HFFc6 (cell line): ENCODE measurements at places on chromosomes 6 and 20.

GRCh38 chr6:32267035-32267434 is 43.2 kb upstream of the NOTCH4 start:
- DNase-seq = no peak

DNA sequence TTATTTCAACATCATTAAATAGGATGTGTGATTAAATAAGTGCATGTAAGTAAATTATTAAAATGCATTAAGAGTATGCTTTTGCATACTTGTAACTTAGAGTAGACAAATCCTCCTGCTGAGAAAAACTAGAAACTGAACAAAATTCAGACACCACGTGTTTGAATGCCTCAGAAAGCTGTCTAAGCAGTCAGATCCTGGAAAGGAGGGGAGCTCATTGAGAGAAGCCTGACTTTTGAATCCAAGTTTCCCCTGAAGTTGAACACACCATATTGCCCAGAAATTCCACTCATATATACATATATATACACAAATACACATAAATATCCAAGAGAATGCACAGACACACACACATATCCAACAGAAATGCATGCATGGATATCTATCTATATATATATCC is 190.0 kb upstream of the BMP2 start:
- no peak for DNase-seq

DNA sequence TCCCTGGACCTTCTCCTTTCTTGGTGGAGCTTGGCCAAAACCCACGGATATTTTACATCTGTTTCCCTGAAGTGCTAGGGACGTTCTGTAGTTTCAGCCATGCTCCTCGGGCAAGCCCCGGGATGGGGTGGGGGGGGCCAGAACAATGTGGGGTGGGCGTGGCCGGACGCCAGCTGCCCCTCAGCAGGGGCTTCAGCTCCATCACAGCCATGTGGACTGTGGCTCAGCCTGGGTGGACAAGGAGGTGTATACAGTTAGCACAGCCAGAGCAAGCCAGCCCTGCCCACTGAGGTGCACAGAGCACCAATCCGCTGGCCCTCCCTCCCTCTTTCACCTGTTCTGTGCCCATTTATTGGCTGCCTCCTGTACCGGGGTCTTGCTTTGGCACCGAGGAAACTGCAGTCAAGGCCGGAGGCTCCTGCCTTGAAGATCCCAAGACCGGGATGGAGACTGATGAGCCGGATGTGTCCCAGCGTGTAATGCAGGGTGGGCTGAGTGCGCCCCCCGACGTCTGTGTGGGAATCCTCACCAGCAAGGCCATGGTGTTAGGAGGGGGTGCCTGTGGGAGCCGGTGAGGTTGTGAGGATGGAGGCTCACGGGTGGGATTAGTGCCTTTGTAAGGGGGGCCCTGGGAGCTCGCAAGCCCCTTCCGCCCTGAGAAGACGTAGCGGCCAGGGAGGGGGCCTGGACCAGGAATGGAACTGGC is 28.0 kb downstream of the FRMD1 start:
- no peak for DNase-seq

DNA sequence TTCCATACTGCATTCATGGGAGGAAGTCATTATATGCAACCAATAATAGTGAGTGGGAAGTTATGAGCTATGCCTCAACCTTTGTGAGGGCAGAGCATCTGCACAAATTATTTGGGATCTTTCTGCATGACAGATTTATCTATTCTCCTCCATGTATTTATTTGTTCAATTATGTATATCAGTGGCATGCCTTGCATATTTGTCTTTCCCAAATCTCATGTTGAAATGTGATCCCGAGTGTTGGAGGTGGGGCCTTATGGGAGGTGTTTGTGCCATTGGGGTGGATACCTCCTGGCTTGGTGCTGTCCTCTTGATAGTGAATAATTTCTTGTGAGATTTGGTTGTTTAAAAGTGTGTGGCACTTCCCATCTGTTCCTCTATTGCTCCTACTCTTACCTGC is 1246.0 kb upstream of the CITED2 start:
- no peak for DNase-seq

DNA sequence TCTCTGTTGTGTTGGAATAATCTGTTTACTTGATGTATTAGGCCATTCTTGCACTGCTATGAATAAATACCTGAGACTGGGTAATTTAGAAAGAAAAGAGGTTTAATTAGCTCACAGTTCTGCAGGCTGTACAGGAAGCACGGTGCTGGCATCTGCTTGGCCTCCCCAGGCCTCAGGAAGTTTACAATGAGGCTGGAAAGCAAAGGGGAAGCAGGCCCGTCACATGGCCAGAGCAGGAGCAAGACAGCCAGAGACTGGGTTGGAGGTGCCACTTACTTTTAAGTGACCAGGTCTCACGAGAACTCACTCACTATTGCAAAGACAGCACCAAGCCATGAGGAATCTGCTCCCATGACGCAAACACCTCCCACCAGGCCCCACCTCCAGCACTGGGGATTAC is 50.6 kb upstream of the FUCA2 start:
- DNase-seq = no peak

DNA sequence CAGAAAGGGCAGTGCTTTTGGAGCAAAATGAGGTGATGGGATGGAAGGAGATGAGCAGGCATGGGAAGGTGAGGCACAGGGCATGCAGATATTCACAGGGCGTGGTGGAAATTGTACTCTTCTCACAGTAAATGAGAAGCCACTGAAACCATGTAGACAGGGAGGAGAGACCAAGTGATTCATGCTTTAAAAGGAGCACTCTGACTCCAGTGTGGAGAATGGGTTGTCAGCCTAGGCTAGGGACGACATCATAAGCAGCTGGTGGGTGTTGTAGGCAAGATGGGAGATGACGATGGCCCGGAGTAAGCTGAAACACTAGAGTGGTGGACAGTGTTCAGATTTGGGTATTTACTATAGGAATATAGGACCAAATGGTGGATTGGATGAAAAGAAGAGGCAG is 18.4 kb downstream of the PDE7B start:
- no peak for DNase-seq

- DNase-seq = peak; percentile 86
Observed at GRCh38 chr6:82955841-82956240, 109.8 kb downstream of the UBE3D start.

DNA sequence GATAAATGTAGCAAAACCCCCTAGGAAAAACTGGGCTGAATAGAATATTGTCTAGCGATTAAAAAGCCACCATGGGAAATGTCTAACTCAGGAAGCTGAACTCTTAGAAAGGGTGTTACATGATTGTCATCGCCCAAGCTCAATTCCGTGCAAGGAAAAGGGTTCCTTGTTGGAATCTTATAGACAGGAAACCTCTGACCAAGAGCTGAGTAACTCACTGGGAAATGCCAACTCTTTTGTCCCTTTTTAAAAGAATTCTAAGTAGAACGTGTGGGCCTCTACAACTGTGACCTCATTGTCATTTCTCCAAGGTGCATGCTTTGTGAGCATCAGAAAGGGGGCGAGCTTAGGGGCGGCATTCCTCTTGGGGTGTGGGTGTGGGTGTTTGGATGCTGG is 88.1 kb downstream of the SYNJ2 start:
- peak; percentile 77 for DNase-seq

DNA sequence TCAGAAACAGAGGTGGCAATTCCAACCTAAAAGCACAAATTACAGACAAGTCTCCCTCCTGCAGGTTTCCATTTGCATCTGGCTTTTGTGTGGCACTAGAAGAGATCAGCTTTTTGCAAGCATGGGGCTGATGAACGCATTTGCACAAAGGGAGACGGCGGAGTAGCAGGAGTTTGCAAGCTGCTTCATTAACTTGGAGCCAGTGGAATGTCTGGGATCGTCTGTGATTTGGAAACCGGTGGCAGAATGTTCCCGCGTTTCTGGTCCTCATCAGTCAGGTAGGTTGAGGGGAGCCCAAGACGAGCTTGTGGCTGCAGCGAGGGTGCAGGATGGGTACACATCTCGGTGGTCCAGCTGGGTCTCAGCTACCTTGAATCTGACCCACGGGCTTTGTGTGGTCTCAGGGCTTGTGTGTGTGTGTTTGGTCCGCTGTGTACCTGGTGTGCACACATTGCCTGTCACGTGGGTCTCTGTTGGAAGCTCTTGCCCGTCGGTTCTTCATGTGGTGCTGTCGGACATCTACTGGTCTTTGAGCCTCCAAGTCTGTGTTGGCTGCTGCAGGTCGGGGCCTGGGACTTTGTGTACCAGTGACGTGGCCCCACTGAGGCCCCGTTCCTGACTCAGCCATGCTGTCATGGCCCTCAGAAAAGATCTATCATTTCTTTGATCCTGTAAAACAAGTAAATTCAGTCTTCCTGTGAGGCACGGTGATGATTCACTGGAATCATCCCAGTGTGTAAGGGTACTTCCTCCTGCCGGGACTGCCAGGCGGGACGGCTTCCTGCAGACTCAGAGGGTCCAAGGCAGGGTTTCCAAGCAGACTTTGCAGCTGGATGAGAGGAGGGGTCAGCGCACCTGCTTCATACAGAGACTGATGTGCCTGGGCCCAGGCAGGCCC is 12.4 kb upstream of the MYT1 start:
- no peak for DNase-seq

GRCh38 chr6:28433119-28433518 is 10.2 kb downstream of the ZSCAN23 start:
- no peak for DNase-seq

- DNase-seq = peak; percentile 96
Observed at GRCh38 chr20:57718490-57719009, 8.7 kb upstream of the PMEPA1 start.

DNA sequence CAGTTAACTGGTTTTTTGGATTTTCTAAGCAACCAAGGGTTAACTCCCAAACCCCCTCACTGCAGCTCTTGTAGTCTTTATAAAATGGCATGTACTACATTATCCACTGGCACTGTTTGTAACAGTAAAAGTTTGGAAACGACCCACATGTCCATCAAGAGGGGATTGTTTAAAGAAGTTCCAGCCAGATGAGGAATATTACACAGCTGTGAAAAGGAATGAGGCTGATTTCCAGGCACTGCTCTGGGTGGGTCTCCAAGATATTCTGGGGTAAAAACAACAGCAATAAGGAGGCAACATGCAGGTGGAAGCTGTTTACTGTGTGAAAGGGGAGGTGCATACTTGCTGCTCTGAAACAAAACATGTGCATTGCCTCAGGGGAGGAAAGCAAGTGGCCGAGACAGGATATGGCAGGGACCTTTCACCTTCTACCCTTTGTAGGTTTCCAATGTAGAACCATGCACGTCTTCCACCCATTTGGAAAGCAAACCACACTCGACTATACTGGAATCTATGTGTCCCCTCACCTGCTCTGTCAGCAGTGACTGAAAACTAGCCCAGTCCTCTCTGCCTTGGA is 51.9 kb downstream of the GRM4 start:
- DNase-seq = no peak

- no peak for DNase-seq
Observed at GRCh38 chr6:134603561-134603960, 285.6 kb upstream of the SGK1 start.

DNA sequence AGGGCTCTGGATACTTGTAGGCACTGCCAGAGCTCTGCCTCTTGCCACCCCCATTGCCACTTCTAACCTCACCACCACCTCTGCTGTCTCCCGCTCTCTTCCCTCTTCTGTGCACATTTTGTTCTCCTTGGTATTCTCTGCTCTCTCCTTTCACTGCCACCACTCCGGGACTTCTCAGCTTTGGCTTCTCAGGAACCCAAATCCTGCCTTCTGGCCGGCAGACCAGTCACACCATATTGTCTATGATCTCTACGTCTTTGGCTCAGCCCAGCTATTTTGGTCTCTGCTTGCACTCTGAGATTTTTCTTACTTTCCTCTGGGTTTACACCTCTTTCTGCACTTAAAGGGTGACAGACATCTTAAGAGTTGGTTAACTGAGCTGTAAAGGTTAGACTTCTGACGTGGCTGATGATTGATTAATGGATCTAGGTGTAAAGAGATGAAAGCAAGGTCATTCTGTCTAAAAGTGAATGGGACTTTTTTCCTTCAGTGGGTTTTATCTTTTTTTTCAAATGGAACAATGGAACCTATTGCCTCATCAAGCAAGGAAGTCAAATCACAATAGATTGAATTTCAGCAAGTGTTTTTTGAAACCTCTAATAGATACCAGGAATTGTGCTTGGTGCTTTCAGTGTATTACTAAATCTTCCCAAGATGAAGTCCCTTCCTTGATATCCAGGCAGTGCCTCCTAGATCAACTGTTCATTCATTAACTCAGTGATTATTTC is 13.8 kb downstream of the MMP24 start:
- no peak for DNase-seq

DNA sequence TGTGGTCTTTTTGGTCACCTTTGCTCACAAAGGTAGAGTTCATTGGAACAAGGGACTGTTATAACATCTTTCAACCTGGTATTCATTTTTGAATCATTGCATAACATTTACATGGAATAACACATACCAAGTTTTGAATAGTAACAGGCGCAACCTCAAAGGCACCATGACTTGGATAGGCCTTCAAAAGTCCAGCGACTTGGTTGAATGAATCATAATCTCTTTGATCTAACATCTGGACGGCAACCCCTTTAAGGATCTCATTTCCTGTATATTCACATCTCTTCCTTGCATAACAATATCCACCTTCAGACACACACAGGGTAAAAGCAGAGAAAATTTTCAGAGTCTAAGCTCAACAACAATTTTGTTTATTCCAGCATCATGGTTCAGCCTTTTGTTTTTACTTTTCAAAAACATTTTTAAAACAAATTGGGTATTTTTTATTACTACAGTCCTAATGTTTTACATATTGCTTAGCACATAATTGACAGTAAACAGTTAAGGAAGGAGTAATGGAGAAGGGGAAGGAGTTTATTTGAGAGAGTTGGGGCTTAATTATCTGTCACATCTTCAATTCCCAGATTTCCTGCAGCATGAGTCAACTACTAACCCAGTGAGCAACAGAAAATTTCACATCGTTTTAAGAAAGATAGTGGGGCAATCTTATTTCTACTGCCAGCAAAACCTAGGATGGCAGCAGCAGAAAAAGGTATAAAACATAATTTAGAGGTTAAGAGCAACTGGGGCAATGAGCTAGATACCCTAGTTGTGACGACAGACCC is 41.8 kb upstream of the F13A1 start:
- no peak for DNase-seq
